ENCODE measurements at places on chromosomes 6 and 20. TPM values are rescaled to one million over a fixed set of nuclear protein-coding genes. Genes with fewer than 3 reads are reported as not detected.

- DNase-seq: no peak
Measured at GRCh38 chr6:116282698-116283097, 3.0 kb upstream of the TSPYL1 start.

DNA sequence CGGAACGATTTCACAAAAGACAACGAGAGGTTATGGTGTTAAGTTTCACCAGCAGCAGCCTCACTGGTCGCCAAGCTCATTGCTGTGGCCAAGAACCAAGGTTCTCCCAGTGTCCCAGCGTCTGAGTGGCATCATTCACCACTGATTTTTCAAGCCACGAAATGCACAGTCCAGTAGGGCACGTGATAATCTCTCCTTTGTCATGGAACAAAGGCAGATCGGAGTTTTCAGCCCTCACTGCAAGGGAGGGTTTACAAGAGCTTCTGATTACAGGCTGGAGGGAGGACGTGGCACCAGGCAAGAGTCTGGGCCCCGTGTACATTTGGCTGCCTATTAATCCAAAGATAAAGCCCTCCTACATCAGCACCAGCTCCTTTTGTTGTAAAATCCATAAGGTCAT is 2.0 kb downstream of the CD24 start:
- DNase-seq: no peak

DNA sequence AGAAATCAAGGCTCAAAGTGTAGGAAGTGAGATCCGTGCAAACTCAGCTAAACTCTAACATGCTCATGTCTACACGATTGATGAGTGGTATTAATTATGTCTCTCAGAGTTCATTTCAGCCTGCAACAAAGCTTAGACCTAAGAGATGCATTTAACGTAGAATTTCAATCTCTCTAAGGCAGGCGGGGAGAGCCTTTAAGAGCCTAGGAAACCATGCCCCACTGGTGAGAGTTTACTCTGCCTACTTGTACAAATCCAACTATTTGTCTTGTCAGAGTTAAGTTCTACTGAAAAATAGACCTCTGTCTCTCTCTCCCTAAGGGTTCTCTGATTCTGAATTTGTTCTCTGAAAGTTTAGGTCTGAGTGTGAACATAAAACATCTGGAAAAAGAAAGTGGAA is 100.9 kb downstream of the SPTLC3 start:
- DNase-seq: no peak

DNA sequence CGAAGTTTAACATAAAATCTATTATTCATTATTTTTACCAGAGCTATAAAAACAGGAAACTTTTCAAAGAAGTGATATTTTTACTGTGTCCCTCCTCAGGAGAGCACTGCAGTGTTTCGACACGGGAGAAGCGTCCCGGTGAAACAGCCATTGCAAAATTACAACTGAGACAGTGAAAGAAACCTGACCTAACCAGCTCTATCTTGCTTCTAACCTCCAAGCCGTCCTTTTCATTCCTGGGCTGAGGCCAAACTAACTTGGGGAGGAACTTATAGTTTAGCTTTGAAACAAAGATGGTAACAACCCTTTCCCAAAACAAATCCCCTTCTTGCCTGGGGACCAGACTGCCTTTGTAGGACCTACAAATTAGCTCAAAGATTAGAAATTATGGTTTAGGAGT is 79.2 kb downstream of the WDR27 start:
- DNase-seq: no peak

- DNase-seq: no peak
Measured at GRCh38 chr6:143333081-143333480, 117.4 kb downstream of the ADAT2 start.

- no peak for DNase-seq
Measured at GRCh38 chr6:71592643-71593042, 293.7 kb upstream of the RIMS1 start.

- DNase-seq: peak; percentile 16
Measured at GRCh38 chr20:46767127-46767761, 57.8 kb downstream of the SLC2A10 start.

DNA sequence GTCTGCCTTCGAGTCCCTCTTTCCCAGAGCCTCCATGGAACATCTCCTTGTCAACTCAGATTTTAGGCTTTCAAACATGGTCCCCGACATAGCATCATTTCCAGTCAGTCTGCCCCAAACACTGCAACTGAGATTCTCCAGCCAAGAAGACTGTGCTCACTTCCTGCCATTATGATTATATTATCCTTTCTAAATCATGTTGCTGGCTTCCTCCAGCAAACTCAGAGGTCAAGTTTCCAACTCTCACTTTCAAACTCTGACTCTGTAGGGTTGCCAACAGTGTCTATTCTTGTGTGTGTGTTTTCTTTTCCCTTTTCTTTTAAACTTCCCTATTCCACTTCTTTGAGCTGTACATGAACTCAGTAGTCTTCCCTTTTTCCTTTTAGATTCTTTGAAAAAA is 61.2 kb upstream of the TRAF3IP2 start:
- DNase-seq: no peak

- DNase-seq: no peak
Measured at GRCh38 chr6:15220062-15220461, 25.8 kb upstream of the JARID2 start.

DNA sequence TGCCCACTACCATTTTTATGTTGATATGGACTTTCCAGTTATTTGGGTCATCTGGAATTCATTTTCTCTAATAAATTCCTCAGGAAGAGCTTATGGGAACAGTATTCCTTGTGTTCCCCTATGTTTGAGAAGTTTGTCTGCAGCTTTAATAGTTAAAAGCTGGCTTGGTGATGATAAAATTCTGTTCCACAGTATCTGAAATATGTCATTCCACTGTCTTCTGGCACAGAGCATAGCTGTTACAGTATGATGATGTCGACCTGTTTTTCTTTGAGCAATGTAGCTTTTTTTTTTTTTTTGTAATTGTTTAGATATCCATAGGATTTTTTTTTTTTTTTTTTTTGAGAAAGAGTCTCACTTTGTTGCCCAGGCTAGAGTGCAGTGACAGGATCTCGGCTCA is 43.2 kb downstream of the NCOA3 start:
- no peak for DNase-seq

DNA sequence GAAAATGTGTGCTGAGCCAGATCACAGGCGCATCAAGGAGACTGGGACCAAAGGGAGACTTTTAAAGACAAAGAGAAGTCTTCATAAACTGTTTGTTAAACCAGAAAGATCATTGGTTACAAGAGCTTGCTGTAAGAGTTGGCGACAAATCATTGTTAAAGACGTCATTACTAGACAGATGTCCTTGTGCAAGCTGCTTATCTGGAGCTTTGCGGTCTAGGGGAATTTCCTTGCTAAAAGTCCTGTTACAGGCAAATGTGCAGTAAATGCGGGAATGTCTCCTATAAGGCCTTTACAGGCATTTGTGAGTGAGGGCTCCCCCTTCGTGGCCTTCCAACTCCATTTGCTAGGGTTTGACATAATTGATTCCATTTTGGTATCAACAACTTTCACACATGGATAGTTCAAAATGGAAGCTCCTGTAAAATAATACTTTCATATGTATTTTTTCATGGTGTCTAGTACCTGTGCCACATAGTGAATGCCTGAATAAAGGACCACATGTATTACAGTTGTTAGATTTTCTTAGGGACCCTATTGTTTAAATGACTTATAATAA is 362.4 kb downstream of the UTRN start:
- DNase-seq: no peak

Gene VSTM2L
- total RNA-seq: not detected
